ENCODE measurements at places on chromosomes 2 and 18.

GRCh38 chr2:176103742-176104315 lies 3.3 kb upstream of the HOXD11 start:
- DNase-seq, result no peak

DNA sequence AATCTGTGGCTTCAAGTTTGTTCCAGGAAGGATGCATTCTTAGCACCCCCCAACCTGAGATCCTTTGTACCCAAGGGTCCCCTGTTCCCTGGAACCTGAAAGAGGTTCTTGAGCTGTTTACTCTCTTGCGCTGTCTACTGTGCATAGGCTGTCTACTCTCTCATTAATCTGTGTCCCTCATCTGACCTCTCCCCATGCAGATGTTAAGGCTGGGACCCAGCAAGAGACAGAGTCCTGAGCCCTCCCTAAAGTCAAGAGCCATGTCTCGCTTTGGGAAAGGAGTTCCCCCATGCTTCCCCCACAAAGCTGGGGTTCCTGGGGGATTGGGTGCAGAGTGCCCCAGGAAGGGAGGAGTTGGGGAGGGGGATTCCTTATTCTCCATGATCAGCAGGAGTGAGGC lies 312.9 kb downstream of the CYP26B1 start:
- no peak for DNase-seq

DNA sequence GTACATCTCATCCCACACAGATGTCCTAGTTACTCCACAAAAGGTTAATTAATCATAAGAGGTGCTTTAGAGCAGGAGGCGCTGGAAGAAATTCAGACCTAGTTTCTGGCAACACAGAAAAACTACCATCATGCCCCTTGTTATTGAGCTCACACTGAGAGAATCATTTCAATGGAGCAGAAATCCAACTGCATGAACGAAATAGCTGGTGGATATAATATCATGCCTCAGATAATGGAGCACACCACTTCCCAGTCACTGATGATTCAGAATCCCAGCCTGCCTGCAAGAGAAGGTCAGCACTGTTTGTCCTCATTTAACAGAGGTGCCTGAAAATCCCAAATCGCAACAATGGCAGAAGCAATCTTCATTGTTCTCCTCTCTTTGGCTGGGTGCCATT lies 125.8 kb upstream of the CREB1 start:
- DNase-seq, result no peak

DNA sequence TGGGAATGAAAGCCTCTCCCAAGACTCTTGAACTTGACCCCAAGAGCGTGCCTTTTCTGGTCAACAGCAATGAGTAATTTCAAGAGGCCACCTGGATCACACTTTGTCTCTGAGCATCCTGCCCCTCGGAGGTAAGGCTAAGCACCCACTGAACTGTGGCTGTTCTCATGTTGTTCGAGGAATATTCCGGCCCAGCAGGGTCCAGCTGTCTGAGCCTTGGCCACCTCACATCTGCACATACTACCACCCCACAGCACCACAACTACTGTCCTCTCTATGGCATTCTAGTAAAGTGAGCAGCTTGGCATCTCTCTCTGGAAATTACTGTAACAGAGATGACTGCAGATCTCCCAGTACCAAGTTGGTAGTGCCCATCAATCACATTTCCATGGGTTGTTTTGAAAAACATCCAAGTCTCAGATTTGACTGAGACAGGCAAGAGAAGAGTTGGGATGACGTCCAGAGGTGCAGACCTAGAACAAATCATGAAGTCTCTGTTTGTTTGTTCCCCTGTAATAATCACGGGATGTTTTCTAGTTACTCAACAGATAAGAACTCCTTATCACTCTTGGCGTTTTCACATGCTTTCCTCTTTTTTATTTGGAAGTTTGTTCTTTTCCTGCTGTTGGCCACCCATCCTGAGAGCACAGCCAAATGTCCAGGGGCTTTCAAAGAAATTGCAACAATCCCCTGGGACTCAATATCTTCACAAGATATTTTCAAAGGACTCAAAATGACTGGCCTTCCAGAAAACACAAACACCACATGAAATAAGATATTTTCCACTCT lies 336.0 kb upstream of the TNP1 start:
- DNase-seq, result no peak

- no peak for DNase-seq
These were observed 23.7 kb upstream of the AP1S3 start for GRCh38 chr2:223860809-223861738.

GRCh38 chr18:77405096-77405495 lies 155.4 kb downstream of the GALR1 start:
- no peak for DNase-seq

- DNase-seq, result no peak
These were observed 128.1 kb downstream of the BIRC6 start for GRCh38 chr2:32484937-32485336.

DNA sequence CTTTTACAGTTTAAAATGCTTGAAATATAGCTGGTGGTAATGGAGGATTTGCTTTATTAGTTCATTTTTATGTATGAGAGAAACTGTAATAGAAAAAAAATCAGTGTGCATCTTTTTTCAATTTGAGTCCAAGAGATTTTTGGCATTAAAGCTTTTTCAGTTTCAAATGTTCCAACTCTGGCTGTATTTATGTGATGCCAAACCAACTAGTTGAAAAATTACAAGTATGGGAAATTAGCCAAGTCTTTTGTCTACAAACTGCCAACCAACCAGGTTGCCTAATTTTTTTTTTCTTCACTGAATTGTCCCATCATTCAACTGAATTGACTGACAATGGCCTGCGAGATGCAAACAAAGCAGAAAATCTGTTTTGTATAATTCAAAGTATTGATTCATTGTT lies 95.7 kb downstream of the ICOS start:
- DNase-seq, result no peak

Measured in MM.1S (cell line).